ENCODE measurements at places on chromosomes 1 and 21.
A peak's percentile ranks its signal among the peaks of the same experiment; 100 is the strongest.

GRCh38 chr1:84611796-84612195 lies 37.6 kb upstream of the CTBS start:
- DNase-seq = no peak

DNA sequence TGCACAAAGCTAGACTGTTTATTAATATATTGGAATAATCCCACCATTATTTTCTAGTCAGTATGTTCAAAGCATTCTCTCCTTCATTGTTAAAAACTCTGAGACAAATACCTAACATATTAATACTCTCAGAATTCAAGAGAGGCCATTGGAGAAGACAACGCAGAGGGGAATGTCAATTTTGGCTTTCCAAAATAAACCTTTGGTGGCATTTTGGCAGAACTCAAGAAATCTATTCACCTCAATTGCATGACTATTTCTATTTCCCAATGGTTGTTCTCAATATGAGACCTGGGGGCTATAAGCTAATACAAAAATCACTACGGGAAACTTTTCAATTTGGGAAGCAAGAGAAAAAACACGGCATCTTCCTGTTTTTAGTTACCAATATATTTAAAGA lies 58.5 kb downstream of the RUSC1 start:
- no peak for DNase-seq

DNA sequence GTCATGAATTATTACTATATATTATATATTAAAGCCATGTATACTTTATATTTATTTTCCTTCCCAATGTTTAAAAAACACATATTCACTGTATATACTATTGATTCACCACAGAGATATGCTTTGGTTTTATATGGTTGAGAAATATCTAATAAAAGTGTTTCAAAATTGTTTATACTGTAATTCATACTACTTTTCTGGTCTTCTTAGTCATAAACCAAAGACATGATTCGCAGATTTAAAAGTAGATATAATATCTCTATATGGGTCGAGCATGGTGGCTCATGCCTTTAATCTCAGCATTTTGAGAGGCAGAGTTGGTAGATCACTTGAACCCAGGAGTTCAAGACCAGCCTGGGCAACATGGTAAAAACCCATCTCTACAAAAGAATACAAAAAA lies 738.4 kb downstream of the USP25 start:
- DNase-seq = no peak

DNA sequence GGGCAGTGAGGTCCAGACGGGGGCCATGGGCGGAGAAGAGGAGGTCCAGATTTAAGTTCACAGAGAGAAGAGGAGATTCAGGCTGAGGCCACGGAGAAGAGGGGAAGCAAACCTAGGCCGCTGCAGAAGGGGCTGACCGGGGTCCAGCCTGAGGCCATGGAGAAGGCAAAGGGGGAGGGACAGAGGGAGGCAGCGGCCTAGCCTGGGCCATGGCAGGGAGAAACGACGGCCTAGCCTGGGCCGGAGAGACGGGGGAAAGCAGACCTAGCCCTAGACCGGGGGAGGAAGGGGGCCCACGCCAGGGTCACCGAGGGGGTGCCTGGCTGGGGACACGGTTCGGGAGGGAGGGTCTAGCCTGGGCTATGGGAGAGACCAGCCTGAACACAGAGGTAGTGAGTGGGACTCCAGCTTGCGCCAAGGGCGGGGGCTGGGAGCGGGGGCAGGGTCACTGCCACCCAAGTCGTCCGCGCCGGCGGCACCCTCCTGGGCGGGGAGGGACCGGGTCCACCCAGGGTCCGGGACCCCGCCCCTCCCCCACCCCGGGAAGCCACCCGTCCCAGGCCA lies 459 bp downstream of the CAPZB start:
- DNase-seq = no peak

DNA sequence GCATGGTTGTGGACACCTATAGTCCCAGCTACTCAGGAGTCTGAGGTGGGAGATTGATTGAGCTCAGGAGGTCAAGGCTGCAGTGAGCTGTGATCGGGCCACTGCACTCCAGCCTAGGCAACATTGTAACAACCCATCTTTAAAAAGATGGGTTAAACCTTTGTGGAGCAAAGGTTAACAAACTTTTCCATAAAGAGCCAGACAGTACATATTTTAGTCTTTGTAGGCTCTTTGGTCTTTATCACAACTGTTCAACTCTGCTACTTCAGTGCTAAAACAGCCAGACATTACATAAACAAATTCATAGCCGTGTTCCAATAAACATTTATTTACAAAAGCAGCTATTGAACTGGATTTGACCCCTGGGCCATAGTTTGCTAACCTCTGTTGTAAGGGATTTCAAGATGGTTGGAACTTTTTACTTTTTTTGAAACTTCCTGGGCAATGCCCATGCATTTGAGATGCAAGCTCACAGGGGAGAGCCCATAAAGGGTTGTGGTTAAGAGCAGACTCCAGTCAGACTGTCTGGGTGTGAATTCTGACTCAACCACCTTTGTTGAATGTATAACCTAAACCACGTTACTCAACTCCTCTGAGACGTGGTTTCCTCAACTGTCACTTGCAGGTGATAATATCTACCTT lies 10.8 kb downstream of the INAVA start:
- peak; percentile 32 for DNase-seq

DNA sequence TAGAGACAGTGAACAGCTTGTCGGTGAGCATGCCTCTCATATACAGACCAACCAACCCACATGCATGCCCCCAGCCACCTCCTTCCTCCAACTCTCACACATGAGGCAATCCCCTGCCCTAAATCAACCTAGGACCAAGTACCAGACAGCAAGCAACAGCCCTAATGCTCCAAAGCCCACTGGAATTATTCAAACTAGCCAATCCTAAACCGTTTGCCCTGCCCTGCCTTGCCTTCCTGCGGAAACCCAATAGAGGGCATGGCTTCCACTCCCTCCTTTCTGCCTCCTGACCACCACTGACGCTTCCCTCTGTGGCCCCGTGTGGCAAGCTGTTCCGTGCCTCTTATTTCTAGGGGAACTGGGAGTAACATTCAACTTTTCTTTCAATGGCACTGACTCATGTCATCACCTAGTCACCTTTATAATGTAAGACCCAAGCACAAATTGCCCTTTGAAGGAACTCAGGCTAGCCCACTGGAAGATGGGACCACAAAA lies 129.3 kb upstream of the GJB5 start:
- DNase-seq = no peak

DNA sequence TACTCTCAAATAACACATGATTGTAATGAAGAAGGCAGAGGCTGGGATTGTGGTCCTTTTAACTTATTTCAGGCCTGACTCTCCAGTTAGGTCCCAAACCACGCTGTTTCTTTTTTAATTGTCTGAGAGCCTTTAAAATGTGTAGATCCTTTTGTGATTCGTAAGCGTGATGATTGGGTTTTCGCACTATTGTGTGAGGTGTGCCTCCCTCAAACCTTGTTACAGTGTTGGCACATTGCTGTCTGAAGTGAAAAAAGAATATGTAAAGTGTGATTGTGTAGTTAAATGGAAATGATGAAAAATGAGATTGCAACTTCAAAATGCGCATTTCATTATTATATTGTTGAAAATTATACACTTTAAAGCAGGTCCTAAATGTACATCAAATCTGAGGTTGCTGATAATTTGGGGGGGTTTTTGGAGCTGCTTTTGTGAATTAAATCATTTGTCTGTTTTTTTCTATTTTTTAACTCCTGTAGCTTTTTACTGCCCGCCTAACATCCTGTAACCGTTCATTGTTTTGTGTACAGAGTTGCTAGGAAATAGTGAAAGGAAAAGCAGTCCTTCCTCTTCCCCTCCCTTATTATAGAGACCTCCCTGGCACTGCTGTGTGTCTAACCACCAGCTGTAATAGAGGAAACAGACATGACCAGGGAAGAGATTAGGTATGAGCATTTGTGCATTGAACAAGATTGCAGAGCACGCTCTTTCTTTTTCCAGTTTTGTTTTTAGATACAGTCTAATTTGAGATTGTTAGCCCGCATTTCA lies 43.3 kb downstream of the IARS2 start:
- DNase-seq = no peak

GRCh38 chr1:13786541-13786940 lies 86.6 kb downstream of the PRDM2 start:
- DNase-seq = no peak
